Type B pancreatic cell (in vitro differentiated cells): ENCODE measurements at places on chromosomes 1 and 21.

DNA sequence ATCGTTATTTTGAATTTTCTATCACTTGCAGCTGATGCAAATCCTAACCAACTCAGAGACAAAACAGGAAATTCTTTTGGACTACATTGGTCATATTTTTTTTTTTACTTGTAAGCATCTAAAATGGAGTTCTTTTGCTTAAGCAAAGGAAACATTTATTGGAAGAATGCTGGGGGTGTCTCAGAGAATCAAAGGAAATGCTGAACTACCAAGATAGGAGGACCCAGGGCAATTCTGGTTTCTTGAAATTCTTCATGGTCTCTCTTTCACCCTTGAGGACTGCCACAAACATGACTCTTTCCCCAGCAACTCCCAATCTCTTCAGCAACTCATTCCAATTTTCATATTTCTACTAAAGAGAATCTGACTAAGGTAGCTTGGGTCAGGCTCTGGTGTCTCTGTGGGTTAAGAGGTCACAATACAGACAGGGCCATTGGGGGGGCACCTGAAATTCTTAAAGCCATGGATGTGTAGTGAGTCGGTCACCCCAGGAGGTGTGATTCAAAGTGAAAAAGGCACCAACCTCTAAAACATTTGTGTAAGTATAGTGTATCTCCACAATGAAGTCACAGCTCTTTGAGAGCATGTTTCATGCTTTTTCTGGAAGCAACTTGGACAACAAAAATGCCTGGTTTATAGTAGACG lies 171.1 kb upstream of the FGGY start:
- no peak overlapping the region for H3K27ac ChIP-seq
- H3K4me3 ChIP-seq, result no peak overlapping the region
- no peaks in the 10 kb centered on the region for H3K36me3 ChIP-seq
- no peaks in the 10 kb centered on the region for H3K27me3 ChIP-seq
- DNase-seq, result no peak
- H3K4me1 ChIP-seq, result peaks cover 5% of the 10 kb centered on the region

DNA sequence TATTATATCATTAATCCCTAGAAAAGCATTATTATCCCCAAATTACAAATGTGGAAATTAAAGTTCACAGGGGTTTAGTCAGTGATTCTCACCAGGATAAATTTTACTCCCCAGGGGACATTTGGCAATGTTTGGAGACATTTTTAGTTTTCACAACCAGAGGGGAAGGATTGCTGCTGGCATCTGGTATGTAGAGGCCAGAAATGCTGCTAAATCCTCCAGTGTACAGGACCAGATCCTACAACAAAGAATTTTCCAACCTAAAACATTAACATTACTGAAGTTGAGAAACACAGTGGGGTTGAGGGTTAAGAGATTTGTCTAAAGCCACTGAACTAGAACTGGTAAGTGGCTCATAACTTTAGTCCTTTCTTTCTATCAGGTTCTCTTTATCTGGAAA lies 162.0 kb upstream of the SYT6 start:
- no peaks in the 10 kb centered on the region for H3K4me1 ChIP-seq
- no peak overlapping the region for H3K27ac ChIP-seq
- DNase-seq, result no peak
- no peak overlapping the region for H3K4me3 ChIP-seq
- no peaks in the 10 kb centered on the region for H3K36me3 ChIP-seq
- H3K27me3 ChIP-seq, result peaks cover 5% of the 10 kb centered on the region

- no peak overlapping the region for H3K27ac ChIP-seq
- H3K36me3 ChIP-seq, result no peaks in the 10 kb centered on the region
- peaks cover 6% of the 10 kb centered on the region for H3K4me1 ChIP-seq
Observed at GRCh38 chr1:99229122-99229521, 35.2 kb upstream of the PLPPR4 start.

DNA sequence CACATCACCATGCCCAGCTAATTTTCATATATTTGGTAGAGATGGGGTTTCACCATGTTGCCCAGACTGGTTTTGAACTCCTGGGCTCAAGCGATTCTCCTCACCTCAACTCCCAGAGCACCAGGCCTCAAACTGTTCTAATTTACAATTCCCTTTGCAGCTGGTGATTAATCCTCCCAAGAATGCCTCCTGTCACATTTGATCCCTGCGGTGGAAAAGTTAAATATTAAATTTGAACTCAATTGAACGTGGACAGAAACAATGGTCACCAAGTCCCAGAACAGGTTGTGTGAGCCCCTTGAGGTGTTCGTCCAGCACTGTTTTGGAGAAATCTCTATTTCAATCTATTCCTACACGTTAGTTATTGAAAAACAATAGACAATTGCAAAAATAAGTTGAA lies 2.0 kb upstream of the ANKRD35 start:
- H3K27ac ChIP-seq, result no peak overlapping the region
- H3K27me3 ChIP-seq, result peaks cover 38% of the 10 kb centered on the region
- peaks cover 19% of the 10 kb centered on the region for H3K4me1 ChIP-seq
